Stimulated activated CD4-positive, alpha-beta T cell treated with anti-CD3 and anti-CD28 coated beads, Interleukin-12 subunit alpha, Interleukin-12 subunit beta, amount 100 ng/mL, for 4 hours (primary cell): ENCODE measurements at places on chromosomes 16 and 17.

- DNase-seq, result peak; percentile 86
These were observed 11.8 kb downstream of the ENDOV start for GRCh38 chr17:80426671-80427326.

- DNase-seq, result no peak
These were observed 53.9 kb upstream of the ACSF3 start for GRCh38 chr16:89039756-89040155.

- DNase-seq, result peak; percentile 67
These were observed 37.2 kb upstream of the RGS9 start for GRCh38 chr17:65099941-65100315.

DNA sequence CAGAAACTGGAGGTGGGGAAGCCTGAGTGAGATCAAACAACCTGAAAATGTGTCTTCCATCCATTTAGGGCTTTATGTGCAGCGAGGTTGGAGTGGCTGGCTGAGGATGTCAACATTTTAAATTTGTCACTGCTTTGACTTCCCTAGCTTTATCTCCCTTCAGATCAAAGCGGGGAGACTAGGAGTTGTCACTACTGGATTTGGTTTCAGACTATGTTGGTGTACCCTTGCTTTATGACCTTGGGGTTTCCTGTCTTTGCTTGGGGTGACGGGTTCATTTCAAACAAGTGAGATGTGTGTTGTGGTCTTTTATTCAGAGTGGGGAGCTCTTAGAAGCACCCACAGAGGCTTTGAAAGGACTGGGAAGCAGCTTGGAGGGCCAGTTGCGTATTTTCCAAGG lies 25.6 kb downstream of the MSI2 start:
- no peak for DNase-seq

- DNase-seq, result peak; percentile 77
These were observed 82.0 kb upstream of the ALOX12 start for GRCh38 chr17:6913608-6914443.

DNA sequence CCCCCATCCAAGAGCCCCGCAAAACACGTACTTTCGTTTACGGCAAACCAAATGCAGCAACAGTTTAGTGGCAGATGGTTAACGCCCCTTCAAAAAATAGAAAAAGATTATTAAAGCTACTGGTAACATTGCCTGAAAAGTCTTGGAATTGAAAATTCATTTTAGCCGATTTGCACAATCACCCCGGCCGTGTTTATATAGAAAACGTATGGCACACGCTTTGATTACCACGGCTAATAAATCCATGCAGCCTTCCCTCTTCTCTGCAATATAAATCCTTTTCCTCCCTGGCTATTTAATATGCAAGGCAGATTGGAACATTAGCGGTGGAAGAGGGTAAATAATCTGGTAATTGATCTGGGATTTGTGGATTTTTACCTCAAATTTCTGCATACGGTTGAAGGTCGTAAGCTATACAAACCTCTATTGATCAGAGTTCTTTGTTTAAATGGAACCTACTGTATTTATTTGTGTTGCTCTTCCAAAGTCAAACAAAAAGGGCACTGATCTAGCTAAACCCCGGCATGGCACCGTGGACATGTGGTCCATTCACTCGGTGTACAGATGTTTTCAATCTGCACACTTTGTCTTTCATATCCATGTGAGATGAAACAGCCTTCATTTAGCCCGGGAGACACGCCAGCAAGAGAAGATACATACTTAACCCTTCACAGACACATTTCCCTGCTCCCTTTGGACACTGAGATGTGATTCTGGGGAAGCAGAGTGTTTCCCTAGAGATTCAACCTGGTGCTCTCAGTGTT lies 238.1 kb upstream of the MAF start:
- no peak for DNase-seq

- no peak for DNase-seq
These were observed 28.4 kb downstream of the HAPSTR1 start for GRCh38 chr16:9119795-9120194.

DNA sequence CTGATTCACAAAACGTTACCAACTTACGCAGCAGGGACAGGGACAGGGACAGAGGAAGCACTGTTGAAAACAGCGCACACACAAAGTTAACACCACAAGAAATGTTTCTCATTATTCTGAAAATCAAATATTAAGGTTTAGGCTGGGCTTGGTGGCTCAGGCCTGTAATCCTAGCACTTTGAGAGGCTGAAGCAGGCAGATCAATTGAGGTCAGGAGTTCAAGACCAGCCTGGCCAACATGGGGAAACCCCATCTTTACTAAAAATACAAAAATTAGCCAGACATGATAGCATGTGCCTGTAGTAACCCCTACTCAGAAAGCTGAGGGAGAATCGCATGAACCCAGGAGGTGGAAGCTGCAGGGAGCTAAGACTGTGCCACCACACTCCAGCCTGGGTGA lies 4.2 kb downstream of the CYTH1 start:
- no peak for DNase-seq

- DNase-seq, result no peak
These were observed at the start of gene TMC5 for GRCh38 chr16:19417640-19418039. Gene TMC5 (plus strand): TSS chr16:19417883. CDS start chr16:19440039, 22,156 bp downstream.

- DNase-seq, result no peak
These were observed 28.0 kb downstream of the PRKCB start for GRCh38 chr16:23863511-23864422.

- no peak for DNase-seq
These were observed 22.6 kb downstream of the MAP3K3 start for GRCh38 chr17:63644846-63645245.

DNA sequence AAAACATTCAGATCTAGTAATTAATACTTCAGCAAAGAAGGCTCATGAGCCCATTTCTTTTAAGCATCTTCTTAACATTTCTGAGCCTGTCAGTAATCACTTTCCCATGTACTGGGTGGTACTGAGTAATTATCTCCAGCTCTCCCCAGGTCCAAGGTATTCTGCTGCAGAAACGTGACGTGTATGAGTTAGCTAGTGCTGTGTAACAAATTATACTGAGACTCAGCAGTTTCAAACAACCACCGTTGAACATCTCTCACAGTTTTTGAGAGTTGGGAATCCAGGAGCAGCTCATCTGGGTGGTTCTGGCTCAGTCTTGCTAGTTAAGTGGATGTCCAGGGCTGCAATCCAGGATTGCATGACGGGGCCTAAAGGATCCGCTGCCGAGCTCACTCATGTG lies 25.2 kb downstream of the C16orf95 start:
- no peak for DNase-seq

DNA sequence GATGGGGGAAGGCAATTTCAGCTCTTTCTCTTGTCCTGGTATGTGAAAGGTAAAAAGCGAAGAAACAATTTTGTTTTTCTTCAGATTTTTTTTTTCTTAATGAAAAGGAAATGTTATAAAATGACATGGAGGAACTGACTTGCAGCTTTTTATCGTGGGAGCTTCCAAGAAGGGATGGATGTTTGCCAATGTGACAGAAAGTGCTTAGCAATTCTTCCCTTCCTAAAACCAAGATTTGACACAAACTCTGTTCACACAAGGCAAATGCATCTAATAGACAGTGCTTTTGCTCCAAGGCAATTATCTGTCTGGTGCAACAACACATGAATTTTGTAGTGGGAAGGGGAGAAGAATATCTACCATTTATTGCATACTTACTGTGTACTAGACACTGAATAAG lies 988.5 kb downstream of the CDH11 start:
- DNase-seq, result no peak

DNA sequence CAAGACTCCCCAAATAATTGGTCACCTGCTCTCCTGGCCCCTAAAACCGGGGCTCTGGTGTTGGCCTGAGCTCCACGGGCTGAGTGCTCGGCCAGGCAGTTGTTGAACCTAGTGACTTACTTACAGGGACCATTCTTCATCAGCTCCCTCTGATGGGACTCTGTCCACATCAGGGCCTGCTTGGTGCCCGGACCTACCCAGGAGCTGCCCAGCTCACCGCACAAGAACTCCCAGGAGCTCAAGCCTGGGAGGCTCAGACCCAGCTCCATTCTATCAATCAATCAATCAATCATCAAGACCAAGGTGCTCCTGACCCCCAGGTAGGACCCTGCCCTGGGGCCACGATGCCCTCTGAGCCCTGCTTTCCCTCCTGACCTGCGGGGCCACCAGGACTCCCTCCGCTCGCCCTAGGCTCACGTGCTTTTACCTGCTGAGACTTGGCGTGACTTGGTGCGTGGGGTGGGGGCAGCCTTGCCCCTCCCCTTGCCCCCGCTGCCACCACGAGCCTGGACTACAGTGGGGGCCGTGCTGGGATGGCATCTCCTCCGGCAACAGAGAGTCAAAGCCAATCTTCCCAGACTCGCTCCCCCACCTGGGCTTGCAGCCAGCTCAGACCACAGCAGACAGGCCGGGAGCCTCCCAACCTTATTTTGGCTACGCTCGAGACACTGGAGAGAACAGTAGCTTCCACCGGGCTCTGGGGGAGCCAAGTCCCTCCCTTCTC lies 15.7 kb downstream of the IL34 start:
- DNase-seq, result no peak

GRCh38 chr16:22369221-22369811 lies 5.1 kb downstream of the CDR2 start:
- DNase-seq, result no peak

- no peak for DNase-seq
These were observed 11.1 kb downstream of the TRPV1 start for GRCh38 chr17:3598078-3598477.

DNA sequence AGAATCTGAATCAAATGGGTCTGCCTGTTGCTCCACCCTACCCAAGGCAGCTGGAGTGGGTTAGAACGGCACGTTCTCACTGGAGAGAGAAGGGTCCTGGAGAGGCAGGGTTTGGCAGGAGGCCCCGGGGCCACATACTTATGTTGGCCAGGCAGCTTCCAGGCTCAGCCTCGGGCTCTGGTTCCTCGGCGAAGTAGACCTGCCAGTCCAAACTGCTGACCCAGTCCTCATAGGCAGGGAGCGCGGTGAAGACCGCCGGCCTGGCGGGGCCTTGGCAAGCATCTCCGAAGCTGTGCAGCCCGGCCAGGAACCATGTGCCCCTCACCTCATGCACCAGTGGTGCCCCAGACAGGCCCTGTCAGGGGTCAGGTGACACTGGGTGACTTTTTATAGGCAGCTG lies 4.8 kb downstream of the PRSS53 start:
- DNase-seq, result no peak

DNA sequence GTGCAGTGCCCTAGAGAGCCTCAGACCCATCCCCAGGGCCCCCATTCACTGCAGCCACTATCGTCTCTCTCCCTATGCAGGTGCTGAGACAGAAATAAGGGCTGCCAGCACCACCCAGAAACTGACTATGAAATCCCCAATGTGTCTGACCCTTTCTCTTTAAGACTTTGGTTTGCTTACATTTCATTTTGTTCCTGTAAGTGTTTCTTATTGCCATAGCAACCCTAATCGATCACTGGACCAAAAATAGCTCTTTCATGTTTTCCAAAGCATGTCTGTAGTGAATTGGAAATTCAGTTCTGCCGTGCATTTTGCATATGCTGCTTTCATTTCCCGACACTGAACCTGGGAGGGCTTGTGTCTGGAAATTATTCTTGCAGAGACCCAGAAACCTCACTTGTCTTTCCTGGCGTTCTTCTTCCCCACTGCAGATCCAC lies 148.7 kb upstream of the NOL11 start:
- DNase-seq, result no peak

- DNase-seq, result no peak
These were observed 115.9 kb downstream of the ANKRD11 start for GRCh38 chr16:89374393-89374960.

DNA sequence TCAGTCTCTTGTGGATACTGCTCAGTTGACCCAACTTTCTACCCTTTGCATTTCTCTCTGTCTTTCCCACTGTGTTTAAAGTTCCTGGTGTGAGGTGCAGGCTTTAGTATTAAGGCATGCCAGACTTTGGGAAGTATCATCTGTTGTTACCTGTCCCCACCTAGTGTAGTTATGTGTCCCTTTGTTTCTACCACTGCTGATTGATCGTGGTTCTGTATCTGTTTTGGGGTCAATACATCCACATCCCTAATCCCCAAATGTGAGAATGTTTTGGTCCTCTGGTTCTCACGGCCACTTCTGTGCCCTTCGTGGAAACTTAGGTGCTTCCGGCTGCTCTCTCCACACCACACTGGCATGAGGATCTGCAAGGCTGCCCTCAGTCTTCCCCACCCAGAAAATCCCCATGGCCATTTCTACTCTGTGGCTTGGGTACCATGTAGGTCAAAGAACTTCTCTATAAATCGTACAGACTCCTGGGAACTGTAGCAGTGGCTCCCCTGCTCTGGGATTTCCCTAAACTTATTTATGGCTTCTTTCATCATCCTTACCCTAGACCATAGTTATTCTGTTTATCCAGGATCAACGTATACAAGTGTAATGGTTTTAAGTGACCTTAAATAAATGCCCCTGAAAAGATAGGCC lies 443.2 kb downstream of the XYLT1 start:
- DNase-seq, result no peak

DNA sequence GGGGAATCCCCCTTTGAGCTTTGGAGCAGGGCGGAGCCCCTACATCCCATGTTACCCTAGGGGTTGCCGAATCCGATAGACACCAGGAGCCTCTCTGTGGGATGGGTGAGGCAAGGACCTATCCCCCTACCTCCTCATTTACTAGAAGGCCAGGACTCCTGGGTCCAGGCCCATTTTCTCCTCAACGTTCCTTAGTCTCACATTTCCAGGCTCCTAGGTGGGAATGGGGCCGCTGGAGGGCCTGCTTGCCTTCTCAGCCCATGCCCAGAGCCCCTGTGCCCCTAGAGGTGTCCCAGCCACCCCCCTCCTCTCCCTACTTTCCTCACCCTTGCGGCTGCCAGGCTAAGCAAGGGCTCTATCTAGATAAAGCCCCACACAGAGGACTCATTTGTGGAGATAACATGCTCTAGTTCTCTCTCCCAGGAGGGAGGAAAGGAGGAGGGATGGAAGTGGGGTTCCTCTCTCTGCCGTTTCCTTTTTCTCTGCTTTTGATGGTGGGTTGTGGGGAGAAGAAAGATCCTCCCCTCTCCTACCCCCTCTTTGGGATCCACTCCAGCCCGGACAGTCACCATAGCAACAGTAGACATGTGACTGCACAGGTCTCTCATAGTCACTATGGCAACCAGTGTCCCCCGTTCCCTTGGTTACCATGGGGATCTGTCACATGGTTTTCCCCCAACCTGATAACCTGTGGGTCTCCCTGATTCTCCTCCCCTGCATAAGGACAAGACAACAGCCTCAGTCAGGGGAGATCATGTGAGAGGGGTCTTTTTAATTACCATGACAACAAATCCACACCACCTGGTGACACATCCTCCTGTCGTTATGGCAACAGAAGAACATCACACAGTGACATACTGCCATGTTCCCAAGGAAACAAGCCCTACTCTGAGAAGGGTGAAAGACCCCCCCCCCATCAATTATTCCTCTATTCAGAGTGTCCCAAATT lies 5.2 kb downstream of the CACNA1G start:
- DNase-seq, result no peak

- no peak for DNase-seq
These were observed 50.1 kb upstream of the ATP2A3 start for GRCh38 chr17:4014148-4014927.
